ENCODE measurements at places on chromosomes 1 and 21. TPM values are rescaled to one million over a fixed set of nuclear protein-coding genes. Genes with fewer than 3 reads are reported as not detected.

- H3K4me1 ChIP-seq = peaks cover 3% of the 10 kb centered on the region
- H3K4me3 ChIP-seq = no peak overlapping the region
- peaks cover 18% of the 10 kb centered on the region for H3K27me3 ChIP-seq
- no peak for DNase-seq
Measured at GRCh38 chr1:111197598-111198284, 2.7 kb downstream of the DENND2D start.

DNA sequence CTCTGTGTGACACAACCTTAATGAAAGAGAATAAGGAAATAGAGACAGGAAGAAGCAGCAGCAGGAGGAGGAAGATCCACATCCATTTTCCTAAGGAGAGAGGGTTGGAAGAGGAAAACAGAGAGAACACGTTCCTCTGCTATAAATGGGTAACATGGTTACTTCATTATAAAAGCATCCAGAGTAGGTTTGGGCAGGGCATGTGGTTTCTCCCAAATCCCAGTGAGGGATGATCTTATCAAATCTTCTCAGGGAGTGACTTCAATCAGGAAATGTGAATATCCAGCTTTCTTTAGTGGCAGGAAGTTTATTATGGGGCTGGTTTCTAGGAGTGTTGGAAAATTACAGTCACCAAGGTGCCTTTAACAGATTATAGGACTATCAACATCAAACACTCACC, 11.1 kb downstream of the CYP2J2 start:
- no peaks in the 10 kb centered on the region for H3K36me3 ChIP-seq
- no peak overlapping the region for H3K27ac ChIP-seq
- no peaks in the 10 kb centered on the region for H3K27me3 ChIP-seq
- H3K4me3 ChIP-seq = no peak overlapping the region

GRCh38 chr1:193318347-193318746, 131.9 kb upstream of the B3GALT2 start:
- no peak overlapping the region for H3K4me3 ChIP-seq
- no peaks in the 10 kb centered on the region for H3K27me3 ChIP-seq
- no peak for DNase-seq
- H3K4me1 ChIP-seq = no peaks in the 10 kb centered on the region

The CCDC181 gene
- total RNA-seq = not detected

DNA sequence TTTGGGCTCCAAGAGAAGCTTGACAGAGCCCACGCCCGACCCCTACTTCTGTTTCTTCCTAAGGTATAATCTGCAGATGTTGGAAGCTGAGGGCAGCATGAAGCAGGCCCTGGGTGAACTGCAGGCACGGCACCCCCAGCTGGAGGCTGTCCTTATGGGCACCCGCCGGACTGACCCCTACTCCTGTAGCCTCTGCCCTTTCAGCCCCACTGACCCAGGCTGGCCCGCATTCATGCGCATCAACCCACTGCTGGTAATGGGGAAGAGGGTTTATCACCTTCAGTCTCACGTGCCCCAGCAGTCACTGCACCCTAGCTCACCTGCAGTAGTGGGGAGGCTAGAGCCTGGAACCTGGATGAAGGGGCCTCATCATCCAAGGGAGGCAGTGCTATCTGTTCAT, 3.1 kb upstream of the LENEP start:
- no peaks in the 10 kb centered on the region for H3K27me3 ChIP-seq
- no peak overlapping the region for H3K27ac ChIP-seq
- H3K36me3 ChIP-seq = peaks cover 14% of the 10 kb centered on the region
- H3K4me1 ChIP-seq = no peaks in the 10 kb centered on the region

The ARHGAP30 gene
- total RNA-seq = 6.1 TPM

The CLCA4 gene
- 2.1 TPM for total RNA-seq

GRCh38 chr1:41385398-41386195, 24.4 kb downstream of the FOXO6 start:
- peak overlapping the region; percentile 15 for H3K27ac ChIP-seq
- peak; percentile 63 for DNase-seq
- H3K36me3 ChIP-seq = no peaks in the 10 kb centered on the region
- peaks cover 60% of the 10 kb centered on the region for H3K4me1 ChIP-seq

The CFHR4 gene
- total RNA-seq = not detected

GRCh38 chr1:185720633-185721272, 13.4 kb upstream of the HMCN1 start:
- H3K36me3 ChIP-seq = no peaks in the 10 kb centered on the region
- H3K27me3 ChIP-seq = no peaks in the 10 kb centered on the region
- no peak for DNase-seq

DNA sequence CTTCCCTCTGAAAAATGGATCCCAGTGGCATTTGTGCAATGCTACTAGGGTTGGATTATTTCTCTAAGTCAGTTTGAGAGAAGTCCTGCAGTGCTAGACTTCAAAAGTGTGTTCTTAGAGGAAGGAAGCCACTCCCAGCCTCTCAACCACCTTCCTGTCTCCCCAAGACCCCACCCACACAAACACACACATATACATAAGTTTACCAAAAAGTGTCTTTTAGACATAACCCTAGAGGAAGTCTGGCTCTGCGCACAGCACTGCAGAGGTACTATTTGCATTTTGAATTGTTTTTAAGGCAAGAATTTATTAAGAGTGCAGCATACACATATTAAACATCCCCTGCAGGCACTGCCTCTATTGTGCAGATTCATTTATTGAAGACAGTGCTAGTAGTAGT, 127.3 kb downstream of the HHIPL2 start:
- H3K4me3 ChIP-seq = no peak overlapping the region
- no peak for DNase-seq
- H3K36me3 ChIP-seq = no peaks in the 10 kb centered on the region
- no peaks in the 10 kb centered on the region for H3K4me1 ChIP-seq

DNA sequence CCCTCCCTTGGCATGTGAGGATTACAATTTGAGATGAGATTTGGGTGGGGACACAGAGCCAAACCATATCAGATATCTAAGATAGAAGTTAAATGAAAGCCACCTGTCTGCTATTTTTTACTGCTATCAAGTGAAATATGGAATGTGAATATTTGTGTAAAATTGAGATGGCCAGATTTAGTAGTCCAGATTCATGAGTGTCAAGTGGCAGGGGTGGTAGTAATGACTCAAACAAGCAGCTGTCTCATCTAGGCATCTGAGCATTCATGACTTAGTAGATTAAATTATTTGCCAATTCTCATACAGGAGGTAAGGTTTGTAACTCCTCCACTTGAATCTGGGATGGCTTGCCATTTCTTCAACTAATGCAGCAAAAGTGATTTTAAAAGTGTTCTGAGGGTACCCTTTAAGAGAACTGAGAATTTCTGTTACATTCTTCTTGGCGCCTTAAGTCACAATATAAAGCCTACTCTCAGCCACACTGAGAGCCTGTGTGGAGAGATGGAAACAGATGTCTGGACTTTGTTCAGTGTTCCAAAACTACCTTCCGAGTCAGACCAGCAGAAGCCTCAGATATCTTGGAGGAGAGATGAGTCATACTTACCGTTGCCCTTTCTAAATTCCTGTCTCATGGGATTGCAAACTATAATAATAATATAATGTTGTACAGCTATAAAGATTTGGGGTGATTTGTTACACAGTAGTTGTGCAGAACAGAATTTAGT, 1065.6 kb upstream of the TMPRSS15 start:
- H3K4me1 ChIP-seq = no peaks in the 10 kb centered on the region
- no peaks in the 10 kb centered on the region for H3K36me3 ChIP-seq
- no peak overlapping the region for H3K4me3 ChIP-seq
- no peak for DNase-seq
- H3K27ac ChIP-seq = no peak overlapping the region

The BATF3 gene
- total RNA-seq = 1.8 TPM

The HSD3B1 gene
- total RNA-seq = not detected

DNA sequence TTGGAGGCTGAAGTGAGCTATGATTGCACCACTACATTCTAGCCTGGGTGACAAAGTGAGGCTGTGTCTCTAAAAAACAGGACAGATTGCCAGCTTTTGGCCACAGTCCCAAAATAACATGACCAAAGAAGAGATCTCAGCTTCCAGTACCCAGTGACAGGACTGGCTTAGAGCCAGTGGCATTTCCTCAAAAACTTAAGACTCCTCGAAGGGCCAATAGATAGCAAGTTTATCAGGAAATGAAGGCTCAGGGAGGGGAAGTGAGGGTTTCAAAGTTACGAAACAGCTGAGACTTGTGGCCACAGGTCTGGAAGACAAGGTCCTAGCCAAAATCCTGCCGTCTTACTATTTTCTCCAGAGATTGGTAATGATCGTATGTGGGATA, 6.3 kb upstream of the TMEM39B start:
- H3K4me3 ChIP-seq = no peak overlapping the region
- peaks cover 9% of the 10 kb centered on the region for H3K36me3 ChIP-seq
- H3K27ac ChIP-seq = peak overlapping the region; percentile 35
- no peaks in the 10 kb centered on the region for H3K27me3 ChIP-seq

The DCLRE1B gene
- total RNA-seq = 4.3 TPM

DNA sequence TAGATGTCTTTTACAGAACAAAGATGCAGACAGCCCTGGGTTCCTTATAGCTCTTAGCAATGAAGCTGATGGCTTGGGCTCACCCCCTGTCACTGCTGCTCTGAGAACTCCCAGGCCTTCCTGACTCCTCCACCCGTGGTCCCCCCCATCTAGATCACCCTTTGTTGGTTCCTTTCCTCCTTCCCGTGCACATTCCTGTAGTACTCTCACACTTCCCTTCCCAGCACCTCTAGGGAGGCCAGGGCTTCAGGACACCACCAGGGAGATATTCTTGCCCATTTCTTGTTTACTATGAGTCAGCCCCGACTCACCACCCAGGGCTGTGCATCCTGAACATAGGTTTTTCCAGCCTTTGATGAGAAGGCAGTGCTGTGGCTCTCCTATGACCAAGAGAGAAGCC, 14.4 kb upstream of the NOS1AP start:
- no peak for DNase-seq
- no peaks in the 10 kb centered on the region for H3K36me3 ChIP-seq
- H3K4me1 ChIP-seq = no peaks in the 10 kb centered on the region
- H3K27me3 ChIP-seq = no peaks in the 10 kb centered on the region
- no peak overlapping the region for H3K27ac ChIP-seq

DNA sequence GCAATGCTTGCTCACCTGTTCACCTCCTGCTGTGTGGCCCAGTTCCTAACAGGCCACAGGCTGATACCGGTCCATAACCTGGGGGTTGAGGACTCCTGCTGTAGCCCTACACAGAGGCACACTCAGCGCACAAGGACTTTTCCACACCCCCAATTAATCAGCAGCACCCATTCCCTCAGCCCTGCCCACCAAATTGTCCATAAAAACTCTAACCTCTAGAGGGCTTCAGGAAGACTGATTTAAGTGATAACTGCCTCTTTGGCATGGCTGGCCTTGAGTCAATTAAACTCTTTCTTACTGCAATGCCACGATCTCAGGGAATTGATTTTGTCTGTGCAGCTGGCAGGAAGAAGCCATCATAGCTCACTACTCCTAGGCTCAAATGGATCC, 71.3 kb upstream of the MUTYH start:
- no peaks in the 10 kb centered on the region for H3K36me3 ChIP-seq
- H3K27me3 ChIP-seq = no peaks in the 10 kb centered on the region
- no peak for DNase-seq

DNA sequence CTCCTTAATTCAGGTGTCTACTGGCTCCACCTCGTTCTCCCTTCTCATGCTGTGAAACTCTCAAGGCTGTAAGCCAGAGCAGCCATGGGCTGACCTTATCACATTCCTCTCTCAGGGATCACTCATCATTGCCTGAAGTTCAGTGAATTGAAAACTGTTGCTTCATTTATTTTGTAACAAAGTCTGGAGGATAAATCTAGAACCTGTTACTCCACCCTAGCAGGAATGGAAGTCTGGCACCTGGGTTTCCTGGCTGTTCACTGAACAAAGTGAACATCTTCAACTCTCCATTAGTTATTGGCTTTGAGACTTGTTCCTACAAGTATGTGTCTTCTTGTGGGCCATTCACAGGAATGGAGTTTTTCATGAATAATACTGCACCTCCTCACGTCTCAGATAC, 584.1 kb downstream of the PTPRU start:
- no peaks in the 10 kb centered on the region for H3K27me3 ChIP-seq
- no peak for DNase-seq
- H3K4me1 ChIP-seq = no peaks in the 10 kb centered on the region
- H3K4me3 ChIP-seq = no peak overlapping the region
- no peaks in the 10 kb centered on the region for H3K36me3 ChIP-seq

- no peaks in the 10 kb centered on the region for H3K4me1 ChIP-seq
- H3K27me3 ChIP-seq = no peaks in the 10 kb centered on the region
- no peak overlapping the region for H3K4me3 ChIP-seq
- H3K27ac ChIP-seq = no peak overlapping the region
Measured at GRCh38 chr1:176149939-176150807, 56.9 kb downstream of the COP1 start.

The RNU1-4 gene
- under 0.01 TPM for total RNA-seq

DNA sequence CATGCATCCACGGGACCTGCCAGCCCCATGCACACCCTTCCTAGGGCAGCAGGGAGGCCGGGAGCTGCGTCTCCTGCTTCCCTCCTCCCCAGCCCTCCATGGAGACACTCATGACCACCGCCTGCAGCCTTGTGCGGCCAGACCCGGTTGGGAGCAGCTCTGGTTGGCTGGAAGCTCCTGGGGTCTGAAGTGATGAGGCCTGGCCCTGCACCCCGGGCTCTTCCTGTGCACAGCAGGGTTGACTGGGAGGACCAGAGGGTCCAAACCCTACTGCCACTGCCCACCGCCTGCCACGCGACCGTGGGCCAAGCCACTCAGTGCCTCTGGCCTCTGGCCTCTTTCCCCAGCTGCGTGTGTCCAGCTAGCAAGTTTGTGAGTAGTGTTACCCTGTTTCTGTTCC, 111.1 kb upstream of the COL6A1 start:
- peak; percentile 39 for DNase-seq
- no peaks in the 10 kb centered on the region for H3K27me3 ChIP-seq
- no peak overlapping the region for H3K27ac ChIP-seq

GRCh38 chr21:44267655-44268142, 6.0 kb upstream of the DNMT3L start:
- no peak for DNase-seq
- no peak overlapping the region for H3K27ac ChIP-seq
- H3K36me3 ChIP-seq = no peaks in the 10 kb centered on the region
- peaks cover 1% of the 10 kb centered on the region for H3K27me3 ChIP-seq
- H3K4me3 ChIP-seq = no peak overlapping the region
- no peaks in the 10 kb centered on the region for H3K4me1 ChIP-seq

- peaks cover 3% of the 10 kb centered on the region for H3K27me3 ChIP-seq
- H3K36me3 ChIP-seq = no peaks in the 10 kb centered on the region
- no peak overlapping the region for H3K4me3 ChIP-seq
- no peak overlapping the region for H3K27ac ChIP-seq
- DNase-seq = no peak
- no peaks in the 10 kb centered on the region for H3K4me1 ChIP-seq
Measured at GRCh38 chr1:160061369-160062229, 8.4 kb downstream of the KCNJ10 start.

The CHRM3 gene
- total RNA-seq = 43.9 TPM

GRCh38 chr1:76866566-76866965, 714 bp upstream of the ST6GALNAC5 start:
- no peak for DNase-seq
- peaks cover 32% of the 10 kb centered on the region for H3K27me3 ChIP-seq
- no peak overlapping the region for H3K4me3 ChIP-seq
- H3K27ac ChIP-seq = peak overlapping the region; percentile 73
- H3K36me3 ChIP-seq = no peaks in the 10 kb centered on the region
- peaks cover 17% of the 10 kb centered on the region for H3K4me1 ChIP-seq
